Inflammatory macrophage treated with lipopolysaccharide for 1 hour (primary cell): ENCODE measurements at places on chromosomes 16 and 17.

GRCh38 chr17:43814714-43815113 is 18.2 kb downstream of the MPP3 start:
- peak; percentile 72 for DNase-seq

GRCh38 chr17:31869797-31870568 is 10.9 kb upstream of the COPRS start:
- no peak for DNase-seq

DNA sequence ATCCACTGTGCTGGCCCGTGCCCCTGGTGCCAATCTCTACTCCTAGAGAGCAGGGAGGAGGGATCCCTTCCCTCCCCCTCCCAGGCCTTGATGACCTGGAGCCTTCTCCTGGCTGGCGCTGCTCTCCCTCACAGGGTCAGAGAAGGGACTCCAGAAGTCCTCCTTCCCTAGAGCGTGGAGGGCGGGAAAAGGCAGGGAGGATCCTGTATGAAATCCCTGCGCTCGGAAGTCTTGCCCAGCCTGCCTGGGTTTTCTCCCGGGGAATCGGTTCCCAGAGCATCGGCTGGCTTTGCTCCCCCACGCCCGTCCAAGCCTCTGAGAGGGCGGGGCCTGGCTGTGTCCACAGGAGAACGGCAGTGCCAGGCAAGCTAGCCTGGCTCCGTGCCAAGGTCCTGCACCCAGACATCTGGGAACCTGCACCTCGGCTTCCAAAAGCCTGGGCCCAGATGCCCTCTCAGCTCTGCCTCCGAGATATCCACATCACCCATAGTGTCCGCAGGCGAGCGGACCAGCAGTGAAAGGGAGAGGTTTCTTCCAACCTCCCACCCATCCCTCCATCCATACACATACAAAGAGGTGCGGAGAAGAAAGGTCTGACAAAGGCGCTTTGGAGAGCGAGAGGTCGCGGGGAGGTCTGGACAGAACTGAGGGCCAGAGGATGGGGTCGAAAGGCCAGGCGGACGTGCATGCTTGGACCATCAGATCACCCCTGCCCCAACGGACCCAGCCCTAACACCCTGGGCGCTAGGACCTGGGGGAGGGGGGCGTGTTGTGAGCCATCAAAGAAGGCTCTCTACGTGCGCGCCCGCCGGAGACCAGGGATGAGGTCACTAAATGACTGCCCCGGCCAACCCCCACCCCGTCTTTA is 1.1 kb downstream of the MPP2 start:
- DNase-seq: no peak

GRCh38 chr17:17836818-17837379 is at the start of gene SREBF1:
SREBF1 (minus strand) TSS chr17:17836986; CDS start chr17:17836817, 169 bp downstream.
- peak; percentile 57 for DNase-seq

DNA sequence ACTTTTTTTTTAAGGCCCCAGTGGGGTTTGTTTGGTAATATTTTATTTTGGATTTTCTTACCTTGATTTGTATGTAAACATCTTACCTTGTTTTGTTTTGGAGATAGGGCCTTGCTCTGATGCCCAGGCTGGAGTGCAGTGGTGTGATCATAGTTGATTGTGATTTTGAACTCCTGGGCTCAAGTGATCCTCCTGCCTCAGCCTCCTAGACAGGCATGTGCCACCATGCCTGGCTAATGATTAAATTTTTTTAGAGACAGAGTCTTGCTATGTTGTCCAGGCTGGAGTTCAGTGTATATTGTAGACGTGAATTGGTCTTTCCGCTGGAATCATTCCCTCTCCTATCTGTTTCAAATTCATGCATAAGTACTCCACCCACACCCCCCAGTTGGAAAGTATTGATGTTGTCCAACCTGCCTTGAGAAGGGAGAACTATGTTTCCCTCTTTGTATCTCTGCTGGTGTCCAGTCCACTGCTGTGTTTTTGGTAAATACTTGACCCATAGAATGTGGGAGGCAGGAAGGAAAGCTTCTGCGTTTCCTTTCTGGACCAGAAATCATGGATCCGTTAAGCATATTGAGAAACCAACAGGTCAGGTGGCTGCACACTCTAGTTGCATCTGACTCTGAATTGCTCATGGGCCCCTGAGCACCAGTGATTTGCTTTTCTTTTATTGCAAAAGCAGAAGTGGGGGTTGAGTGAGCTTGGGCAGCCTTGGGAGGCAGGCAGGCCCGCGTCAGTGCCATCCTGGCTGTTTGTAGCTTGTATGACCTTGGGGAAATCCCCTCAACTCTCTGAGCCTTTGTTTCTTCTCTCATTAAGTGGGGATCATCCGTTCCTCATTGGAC is 25.0 kb downstream of the RMI2 start:
- DNase-seq: peak; percentile 88

- DNase-seq: no peak
These were observed 58.3 kb downstream of the AKAP1 start for GRCh38 chr17:57143361-57143760.

DNA sequence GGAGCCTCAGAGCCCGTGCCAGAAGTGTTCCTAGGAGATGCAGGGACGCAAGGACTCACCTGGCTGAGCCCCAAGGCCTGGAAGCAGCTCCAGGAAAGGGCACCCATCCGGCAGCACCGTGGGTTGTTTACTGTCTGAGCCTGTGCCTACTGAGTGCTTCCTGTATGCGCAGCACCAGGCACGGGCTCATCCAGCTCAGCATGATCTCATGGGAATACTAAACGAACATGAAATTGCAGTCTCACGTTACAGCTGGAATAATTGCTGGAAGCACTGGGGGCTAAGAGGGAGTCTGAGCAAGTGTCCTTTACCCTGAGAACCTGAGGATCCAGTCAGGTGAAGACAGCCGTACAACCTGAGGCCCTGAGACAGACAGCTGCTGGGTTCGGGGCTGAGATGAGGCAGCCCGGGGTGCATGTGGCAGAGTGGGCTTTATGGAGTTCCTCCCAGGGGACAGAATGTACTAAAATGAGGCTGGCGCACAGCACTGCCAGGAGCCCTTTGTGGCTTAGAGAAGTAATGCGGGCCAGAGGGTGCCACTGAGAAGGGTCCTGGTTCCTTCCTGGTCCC is 5.4 kb downstream of the CTRL start:
- DNase-seq: no peak

DNA sequence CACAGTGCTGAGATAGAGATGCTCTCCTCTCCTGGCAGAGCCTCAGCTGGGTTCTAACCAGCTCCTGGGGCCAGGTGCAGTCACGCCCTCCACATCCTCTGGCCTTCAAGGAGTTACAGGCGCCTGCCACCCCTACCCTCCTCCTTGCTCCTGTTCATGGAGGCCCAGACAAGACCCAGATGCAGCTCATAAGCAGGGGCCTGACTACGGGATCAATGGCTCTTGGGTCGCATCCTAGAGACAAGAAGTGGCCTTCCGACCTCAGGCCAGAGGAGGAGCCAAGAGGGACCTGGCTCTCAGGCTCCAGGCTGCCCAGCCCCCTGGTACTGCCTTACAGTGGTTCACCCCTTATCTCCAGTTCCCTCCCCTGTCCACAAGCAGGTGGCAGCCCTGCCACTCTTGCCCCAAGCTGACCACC is 23.0 kb downstream of the ARHGAP27 start:
- no peak for DNase-seq

- DNase-seq: no peak
These were observed 58.4 kb downstream of the MEAK7 start for GRCh38 chr16:84446084-84446483.

DNA sequence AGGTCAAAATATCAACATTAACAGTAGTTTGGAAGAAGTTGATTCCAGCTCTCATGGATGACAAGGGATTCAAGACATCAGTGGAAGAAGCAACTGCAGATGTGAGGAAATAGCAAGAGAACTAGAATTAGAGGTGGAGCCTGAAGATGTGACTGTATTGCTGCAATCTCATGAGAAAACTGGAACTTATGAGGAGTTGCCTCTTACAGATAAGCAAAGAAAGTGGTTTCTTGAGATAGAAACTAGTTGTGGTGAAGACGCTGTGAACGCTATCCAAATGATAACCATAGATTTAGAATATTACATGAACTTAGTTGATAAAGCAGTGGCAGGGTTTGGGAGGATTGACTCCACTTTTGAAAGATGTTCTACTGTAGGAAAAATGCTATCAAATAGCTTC is 67.8 kb downstream of the GOSR1 start:
- peak; percentile 8 for DNase-seq

GRCh38 chr17:31349454-31349853 is 28.0 kb upstream of the EVI2A start:
- DNase-seq: no peak

GRCh38 chr16:88783391-88784073 is 1.5 kb downstream of the PIEZO1 start:
- DNase-seq: no peak

- peak; percentile 89 for DNase-seq
These were observed 45.0 kb upstream of the SMURF2 start for GRCh38 chr17:64707050-64707591.

GRCh38 chr17:64336760-64337413 is 53.8 kb downstream of the PECAM1 start:
- no peak for DNase-seq
